ENCODE measurements at places on chromosomes 7 and 10.

DNA sequence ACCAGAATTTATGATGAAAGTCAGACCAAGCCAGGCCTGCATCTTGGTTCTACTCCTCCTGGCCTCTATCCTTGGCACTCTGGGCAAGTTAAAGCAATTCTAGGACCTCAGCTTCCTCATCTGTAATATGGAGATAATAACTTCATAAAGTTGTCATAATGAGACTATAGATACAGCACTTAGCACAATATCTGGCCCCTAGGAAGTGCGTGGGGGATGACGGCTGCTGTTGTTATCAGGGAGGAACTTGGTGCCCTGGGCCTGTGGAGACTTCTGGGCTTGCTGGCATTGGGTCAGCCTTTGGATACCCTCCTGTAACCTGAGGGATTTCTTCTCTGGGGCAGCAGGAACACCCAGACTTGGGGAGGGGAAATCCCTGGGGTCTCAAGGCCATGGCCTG lies 27.6 kb downstream of the PFKFB3 start:
- DNase-seq, result no peak

DNA sequence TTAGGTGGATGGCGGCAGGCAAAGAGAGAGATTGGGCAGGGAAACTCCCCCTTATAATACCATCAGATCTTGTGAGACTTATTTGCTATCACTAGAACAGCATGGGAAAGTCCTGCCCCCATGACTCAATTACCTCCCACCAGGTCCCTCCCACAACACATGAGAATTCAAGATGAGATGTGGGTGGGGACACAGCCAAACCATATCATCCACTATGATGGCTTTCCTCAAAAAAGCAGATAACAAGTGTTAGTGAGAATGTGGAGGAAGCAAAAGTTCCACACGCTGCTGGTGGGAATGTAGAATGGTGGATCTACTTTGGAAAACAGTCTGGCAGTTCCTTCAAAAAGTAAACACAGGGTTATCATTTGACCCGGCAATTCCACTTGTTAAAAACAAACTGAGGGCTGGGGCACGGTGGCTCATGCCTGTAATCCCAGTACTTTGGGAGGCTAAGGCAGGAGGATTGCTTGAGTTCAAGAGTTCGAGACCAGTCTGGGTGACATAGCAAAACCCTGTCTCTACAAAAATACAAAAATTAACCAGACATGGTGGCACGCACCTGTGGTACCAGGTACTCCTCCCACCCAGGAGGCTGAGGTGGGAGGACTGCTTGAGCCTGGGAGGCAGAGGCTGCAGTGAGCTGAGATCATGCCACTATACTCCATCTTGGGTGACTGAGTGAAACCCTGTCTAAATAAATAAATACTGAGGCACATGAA lies 161.4 kb upstream of the EEPD1 start:
- no peak for DNase-seq

DNA sequence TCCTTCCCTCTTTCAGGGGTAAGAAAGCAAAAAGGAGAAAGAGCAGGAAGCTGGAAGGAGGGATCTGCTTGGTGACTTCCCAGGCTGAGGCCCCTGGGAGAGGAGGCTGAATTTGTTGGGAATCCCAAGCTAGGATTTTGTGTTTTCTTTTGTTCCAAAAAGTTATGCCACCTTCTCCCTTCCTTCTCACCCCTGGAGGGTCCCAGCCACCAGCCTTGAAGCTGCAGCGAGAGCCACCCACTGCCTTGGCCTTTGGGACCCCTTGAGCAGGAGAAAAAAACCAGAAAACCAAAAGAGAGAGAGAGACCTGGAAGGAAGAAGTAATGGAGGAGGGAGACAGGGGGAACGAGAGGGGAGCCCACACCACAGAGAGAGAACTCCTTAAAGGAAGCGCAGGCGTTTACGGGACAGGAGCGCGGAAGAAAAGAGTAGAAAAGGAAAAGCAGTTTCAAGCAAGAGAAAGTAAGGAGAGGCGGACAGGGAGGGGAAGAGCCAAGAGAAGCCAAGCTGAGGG lies 7.2 kb downstream of the VAX1 start:
- DNase-seq, result no peak

DNA sequence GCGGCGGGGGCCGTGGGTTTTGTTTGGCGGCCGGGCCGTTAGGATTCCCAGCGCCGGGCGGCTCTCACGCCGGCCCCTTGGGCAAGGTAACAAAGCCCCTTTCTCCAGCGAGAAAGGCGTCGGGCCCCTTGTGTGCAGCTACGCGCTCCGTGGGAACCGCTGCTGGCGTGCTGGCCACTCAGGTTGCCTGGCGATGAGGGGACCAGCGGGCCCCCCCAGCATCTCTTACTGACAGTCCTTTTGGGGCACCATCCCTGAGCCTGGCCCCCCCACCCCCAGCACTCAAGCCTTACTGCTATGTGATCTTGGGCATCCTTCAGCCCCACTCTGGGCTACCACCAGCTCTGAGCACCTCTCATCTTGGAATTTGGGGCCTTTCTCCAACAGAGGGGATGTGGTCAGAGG lies 1.8 kb downstream of the LFNG start:
- no peak for DNase-seq

DNA sequence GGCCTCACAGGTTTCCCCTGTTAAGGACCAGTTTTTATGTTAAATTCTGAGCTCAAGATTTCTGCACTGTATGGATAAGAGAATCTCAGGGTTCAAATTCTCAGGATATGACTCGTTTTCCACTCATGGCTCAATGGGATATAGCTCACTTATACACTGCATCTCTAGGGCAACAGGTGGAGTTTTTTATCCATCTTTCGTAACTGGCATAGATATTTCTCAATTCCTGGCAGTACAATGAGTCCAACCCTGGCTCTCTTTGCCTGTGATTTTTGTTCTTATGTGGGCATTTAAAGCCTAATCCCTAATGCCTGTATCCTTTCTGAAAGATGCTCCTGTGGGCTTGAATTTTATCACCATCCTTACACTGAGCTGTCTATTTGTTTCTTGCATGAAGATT lies 7.6 kb downstream of the CCDC172 start:
- DNase-seq, result no peak
